ENCODE measurements at places on chromosomes 3 and 15. TPM values are rescaled to one million over a fixed set of nuclear protein-coding genes. Genes with fewer than 3 reads are reported as not detected.

The MOBP gene
- total RNA-seq = 0.94 TPM

The SI gene
- not detected for total RNA-seq

GRCh38 chr15:96303503-96304056 is 26.9 kb upstream of the NR2F2 start:
- DNase-seq = no peak

DNA sequence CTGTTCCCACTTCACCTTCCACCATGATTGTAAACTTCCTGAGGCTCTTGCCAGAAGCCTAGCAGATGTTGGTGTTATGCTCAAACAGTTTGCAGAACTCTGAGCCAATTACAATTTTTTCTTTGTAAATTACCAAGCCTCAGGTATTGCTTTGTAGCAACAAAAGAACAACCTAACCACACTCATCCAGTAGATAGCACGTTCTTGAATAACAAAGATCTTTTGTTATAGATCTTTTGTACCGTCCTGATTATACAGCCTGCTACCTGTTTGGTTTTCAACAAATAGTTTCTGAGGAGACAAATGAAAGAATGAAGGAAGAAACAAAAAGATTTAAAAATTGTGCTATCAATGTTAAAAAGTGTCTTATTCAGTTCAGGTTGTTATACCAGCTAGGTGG is 474.7 kb upstream of the ALCAM start:
- DNase-seq = no peak

- no peak for DNase-seq
Observed at GRCh38 chr3:43723121-43723734, 32.5 kb downstream of the ABHD5 start.

DNA sequence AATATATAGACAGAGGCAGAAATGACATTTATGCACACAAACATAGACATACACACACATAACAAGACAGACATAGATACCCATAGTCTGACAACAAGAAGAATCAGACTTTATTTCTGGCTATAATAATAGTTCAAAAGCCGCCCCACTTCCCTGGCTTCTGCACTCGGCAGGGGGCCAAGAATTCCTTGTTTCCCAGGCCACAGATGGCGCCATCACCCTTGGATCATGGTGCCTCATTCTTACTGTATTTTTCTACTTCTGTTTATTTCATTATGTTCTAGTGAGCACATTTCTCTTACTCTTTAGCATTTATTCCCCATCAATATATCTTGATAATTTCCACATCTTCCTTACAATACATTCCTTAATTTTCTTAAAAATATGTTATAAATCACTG is 387.5 kb downstream of the NLGN1 start:
- DNase-seq = no peak

DNA sequence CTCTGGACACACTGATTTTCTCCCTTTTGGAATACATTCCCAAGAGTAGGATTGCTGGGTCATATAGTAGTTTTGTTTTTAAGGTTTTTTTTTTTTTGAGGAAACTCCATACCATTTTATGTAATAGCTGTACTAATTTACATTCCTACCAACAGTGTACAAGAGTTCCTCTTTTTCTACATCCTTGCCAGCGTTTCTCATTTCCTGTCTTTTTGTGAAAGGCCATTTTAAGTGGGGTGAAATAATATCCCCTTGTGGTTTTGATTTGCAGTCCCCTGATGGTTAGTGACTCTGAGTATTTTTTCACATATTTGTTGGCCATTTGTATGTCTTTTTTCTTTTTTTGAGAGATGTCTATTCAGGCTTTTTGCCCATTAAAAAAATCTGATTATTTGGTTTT is 1205.5 kb downstream of the ROBO1 start:
- no peak for DNase-seq

- DNase-seq = no peak
Observed at GRCh38 chr3:132117642-132118041, 82.8 kb upstream of the CPNE4 start.

- DNase-seq = no peak
Observed at GRCh38 chr3:52400275-52400793, 44.6 kb downstream of the SEMA3G start.

- DNase-seq = no peak
Observed at GRCh38 chr3:178436773-178437172, 99.5 kb upstream of the KCNMB2 start.
